ENCODE measurements at places on chromosomes 6 and 20.

DNA sequence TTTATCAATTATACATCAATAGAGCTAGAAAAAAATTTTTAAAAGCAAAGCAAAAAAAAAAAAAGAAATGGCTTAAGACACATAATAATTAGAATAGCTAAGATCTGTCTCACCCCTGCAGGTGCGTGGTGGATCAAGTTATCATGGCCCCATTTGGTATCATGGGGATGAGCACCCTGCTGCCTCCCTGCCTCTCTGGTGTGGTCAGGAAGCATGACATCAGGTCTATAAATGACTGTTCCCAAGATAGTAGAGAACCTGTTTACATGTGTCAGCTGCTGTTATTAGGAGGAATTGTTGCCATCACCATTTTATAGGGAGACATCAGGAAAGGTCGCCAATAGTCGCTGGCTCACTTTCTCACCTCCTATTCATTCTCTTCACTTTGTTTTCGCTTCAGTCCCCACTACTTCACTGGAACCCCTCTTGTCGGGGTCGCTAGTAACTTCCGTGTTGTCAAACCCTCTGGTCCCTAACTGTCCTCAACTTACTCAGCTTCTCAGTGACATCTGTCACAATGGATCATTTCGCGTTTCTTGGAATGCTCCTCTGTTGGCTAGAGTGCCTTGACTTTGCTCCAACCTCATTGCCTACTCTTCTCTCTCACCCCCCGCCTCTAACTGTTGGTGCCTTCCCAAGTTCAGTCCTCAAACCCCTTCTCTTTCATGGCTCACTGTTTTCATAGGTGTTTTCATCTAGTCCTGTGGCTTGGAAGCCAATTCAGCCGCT lies 4.7 kb downstream of the DNTTIP1 start:
- DNase-seq = no peak

GRCh38 chr6:169979873-169980432 lies 228.5 kb downstream of the ERMARD start:
- DNase-seq = no peak

DNA sequence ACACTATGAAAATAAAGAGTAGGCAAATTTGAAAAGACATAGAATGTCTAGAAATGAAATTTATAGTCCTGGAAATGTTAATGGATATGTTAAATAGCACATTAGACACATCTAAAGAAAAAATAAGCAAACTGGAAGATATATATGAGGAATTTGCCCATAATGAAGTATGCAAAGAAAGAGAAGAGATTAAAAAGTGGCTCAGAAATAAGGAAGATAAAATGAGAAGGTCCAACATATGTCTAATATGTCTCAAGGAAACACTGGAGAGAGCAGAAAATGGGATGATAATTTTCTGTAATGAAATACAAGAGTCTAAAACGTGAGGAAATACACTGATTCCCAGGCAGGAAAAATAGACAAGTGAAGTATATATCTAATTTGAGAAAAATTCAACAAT lies 36.6 kb upstream of the ARID1B start:
- DNase-seq = no peak

DNA sequence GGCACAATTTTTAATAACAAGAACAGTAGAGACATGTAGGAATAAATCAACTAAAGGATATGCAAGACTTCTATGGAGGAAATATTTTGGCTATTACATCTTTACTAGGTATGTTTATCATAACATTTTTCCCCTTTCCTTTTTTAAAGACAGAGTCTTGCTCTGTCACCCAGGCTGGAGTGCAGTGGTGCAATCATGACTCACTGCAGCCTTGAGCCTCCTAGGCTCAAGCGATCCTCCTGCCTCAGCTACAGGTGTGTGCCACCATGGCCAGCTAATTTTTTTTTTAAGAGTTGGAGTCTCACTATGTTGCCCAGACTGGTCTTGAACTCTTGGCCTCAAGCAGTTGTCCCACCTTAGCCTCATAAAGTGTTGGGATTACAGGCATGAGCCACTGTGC lies 37.0 kb downstream of the AKAP7 start:
- DNase-seq = no peak

DNA sequence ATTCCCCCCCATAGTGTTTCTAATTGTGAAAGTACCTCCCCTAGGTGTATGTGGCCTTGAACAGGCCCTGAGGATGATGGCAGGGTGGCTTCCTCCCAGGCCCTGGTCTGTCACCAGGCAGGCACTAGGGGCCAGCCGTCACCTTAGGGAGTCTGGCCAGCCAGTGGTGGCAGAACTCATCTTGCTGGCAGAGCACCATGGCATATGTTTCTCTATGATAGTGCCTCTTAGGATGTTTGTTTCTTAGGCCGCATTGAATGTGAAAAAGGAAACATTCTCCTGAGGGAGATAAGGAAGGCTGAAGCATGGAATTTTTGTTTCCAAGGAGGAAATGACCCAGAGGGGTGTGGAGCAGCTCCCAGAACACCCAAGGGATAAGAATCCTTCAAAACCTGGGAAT lies 45.2 kb upstream of the KLHL31 start:
- no peak for DNase-seq

DNA sequence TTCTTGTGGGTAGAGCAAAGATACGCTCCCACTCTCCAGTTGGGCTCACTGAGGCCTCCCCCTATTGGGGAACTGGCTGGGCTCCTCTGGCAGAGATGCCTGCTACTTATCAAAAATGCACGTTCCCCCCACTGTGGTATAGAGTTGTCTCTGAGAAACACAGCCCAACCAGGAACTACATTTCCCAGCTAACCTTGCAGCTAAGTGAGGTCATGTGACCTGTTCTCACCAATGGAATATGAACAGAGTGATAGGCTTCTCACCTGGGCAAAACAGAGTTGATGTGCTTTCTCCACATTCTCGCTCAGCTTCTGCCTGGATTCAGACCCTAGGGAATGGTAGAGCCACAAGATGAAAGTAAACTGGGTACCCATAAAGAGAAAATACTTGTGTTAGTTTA lies 49.1 kb upstream of the PTPRT start:
- DNase-seq = no peak

GRCh38 chr6:107021446-107022185 lies 6.4 kb upstream of the MTRES1 start:
- no peak for DNase-seq

DNA sequence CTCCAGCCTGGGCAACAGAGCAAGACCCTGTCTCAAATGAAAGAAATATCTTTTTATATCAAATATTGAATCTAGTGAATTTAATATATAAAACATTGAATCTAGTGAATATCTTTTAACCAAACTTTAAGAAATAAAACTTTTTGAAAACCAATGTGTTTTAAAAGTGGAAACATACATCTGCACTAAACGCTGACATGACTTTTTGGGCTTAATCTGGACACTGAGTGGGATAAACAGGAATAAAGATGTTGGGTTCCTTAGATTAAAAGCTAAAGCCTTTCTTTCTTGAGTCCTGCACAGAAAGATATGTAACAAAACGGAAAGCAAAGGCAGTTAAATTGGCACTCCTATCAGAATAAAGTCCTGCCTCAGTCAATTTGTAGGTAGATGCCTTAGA lies 190.2 kb downstream of the ARHGAP18 start:
- DNase-seq = no peak

DNA sequence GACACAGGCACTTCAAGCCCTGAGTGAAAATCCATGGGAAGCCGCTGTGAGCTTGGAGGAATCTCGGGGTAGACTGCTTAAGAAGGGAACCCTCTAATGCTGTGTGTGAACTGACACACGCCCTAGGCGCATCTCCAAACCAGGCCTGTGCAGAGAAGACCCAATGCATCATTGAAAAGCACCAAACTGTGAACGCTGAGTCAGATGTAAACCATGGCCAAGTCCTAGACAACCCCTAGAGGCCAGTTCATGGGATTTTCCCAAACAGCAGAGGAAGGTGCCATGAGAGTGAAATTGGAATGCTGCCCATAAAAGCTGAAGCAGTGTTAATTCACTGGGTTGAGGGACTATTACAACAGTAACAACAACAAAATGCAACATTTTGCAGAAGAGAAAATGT lies 296.5 kb downstream of the SMOC2 start:
- no peak for DNase-seq

DNA sequence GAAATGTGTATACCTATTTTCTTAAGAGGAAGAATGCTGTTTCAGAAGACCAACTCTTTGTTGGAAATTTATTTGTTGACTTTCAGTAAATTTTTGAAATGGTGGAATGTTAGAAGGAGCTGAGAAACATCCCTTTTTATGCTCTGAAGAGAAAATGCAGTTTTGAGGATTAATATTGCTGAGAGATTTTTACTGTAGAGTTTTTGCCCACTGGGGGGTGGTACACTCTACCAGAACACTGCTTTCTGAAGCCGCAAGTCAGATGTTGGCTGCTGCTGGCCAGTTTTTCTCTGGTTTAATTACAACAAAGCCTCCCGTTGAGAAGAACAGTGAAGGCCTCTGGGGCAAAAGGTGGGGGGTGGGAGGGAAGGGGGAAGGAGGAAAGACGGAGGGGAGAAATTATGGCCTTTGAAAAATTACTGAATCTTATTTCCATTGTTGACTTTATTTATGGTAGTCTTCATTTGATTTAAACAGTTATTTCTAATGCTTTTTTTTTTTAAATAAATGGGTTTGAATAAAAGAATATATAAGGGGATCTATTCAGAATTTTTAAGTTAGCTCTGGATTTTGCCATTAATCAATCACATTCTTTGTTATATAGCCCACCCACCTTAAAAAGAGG lies 3.0 kb downstream of the FLRT3 start:
- DNase-seq = no peak

- DNase-seq = no peak
These were observed 210.5 kb upstream of the SHLD1 start for GRCh38 chr20:5539691-5540090.

GRCh38 chr6:143992285-143992684 lies 15.8 kb downstream of the PLAGL1 start:
- no peak for DNase-seq

- DNase-seq = no peak
These were observed 40.4 kb upstream of the NAA20 start for GRCh38 chr20:19976595-19977372.

DNA sequence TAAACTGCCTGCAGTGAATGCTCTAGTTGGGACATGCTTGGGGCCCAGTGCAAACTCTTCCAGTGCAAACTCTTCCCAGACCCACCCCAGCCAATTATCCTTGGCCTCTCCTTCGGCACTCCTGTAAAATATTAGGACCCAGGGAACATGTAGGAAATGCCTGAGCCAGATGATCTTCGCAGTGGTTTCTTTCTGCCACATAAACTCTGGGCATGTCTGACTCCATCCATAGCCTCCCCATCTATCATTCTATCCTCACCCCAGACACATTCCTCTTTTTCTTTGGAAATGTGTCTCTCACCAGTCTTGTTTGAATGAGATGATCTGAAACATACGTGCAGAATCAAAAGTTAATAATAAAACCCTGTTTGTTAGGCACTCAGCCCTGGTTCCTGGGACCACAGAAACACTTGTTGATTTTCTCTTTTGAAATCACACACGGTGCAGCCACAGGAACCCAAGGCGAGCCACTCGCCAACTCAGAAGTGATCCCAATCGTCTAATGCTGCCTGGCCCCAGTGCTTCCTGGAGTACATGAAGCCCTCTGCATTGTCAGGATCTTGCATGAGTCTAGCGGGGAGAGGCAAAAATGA lies 108.9 kb upstream of the CST7 start:
- no peak for DNase-seq

GRCh38 chr20:42483730-42484303 lies 705.9 kb downstream of the PTPRT start:
- no peak for DNase-seq

DNA sequence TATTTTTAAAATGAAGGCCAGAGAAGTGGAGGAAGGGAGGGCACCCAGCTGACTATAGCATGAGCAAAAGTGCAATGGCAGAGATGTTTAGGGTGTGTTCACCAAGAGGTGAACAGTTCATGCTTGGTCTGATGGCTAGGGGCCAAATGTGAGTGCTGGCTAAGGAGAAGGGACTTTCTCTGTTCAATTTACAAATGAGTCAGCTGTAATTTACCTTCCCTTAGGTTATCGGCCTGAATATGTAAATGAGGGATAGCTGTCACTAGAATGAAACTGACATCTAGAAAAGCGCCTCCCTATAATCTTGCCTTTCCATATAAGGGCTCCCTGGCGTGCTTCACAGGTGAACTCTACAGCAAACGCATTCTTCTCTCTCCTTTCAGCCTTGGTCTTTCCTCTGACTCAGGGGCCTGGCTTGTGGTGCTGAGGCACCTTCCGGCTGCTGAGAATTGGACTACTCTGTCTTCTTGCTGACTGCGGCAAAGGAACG lies 114.7 kb upstream of the BACH2 start:
- DNase-seq = peak; percentile 81

DNA sequence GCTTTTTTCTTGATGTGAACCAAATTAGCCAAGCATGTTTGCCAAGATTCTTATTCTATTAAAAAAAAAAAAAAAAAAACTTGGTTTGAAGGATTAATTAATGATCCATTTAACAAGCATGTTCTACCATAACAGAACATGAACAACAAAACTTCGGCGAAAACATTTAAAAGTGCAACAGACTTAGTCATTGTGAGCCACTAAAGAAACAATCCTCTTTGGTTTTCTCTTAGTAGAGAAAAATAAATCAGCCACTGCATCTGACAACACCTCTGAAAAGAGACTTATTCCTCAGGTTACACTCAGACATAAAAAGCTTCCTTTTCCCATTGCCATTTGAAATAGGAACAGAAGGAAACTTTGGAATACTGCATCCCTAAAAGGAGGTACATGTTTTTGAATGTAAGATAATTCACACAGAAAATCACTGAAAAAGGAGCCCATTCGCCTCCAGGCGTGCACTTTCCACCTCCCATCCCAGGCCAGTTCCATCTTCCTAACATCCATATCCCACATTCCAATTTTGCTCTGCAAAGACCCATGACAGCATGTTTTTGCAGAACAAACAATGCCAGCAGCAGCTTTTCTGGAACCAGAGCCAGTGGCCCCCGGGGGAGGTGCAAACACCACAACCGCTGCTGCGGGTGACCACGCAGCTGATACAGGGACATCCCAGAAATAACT lies 79.5 kb downstream of the ZMYND8 start:
- DNase-seq = no peak

- peak; percentile 72 for DNase-seq
These were observed at the start of gene DSE for GRCh38 chr6:116370760-116371119. Gene DSE (plus strand): TSS chr6:116370947. CDS start chr6:116399251, 28,304 bp downstream.

Measured in CD4-positive, alpha-beta T cell treated with Interferon alpha-2 for 1 hour (primary cell).